ENCODE measurements at places on chromosomes 3 and 15. TPM values are rescaled to one million over a fixed set of nuclear protein-coding genes. Genes with fewer than 3 reads are reported as not detected.
A peak's percentile ranks its signal among the peaks of the same experiment; 100 is the strongest.

GOLGA8J gene
- not detected for total RNA-seq

ILDR1 gene
- not detected for total RNA-seq

GRCh38 chr15:90020021-90020735 lies 19.1 kb downstream of the ZNF710 start:
- no peak overlapping the region for H3K4me3 ChIP-seq
- H3K27me3 ChIP-seq = no peaks in the 10 kb centered on the region
- DNase-seq = no peak

GRCh38 chr3:23252122-23252521 lies 49.0 kb downstream of the UBE2E2 start:
- no peak for DNase-seq
- no peak overlapping the region for H3K4me3 ChIP-seq
- H3K4me1 ChIP-seq = peaks cover 61% of the 10 kb centered on the region
- no peaks in the 10 kb centered on the region for H3K27me3 ChIP-seq

- no peak overlapping the region for H3K4me3 ChIP-seq
- H3K27me3 ChIP-seq = peaks cover 3% of the 10 kb centered on the region
- DNase-seq = no peak
Measured at GRCh38 chr3:89173546-89173945, 66.1 kb downstream of the EPHA3 start.

- peaks cover 7% of the 10 kb centered on the region for H3K4me1 ChIP-seq
- H3K4me3 ChIP-seq = no peak overlapping the region
- no peaks in the 10 kb centered on the region for H3K36me3 ChIP-seq
- no peak for DNase-seq
- H3K27me3 ChIP-seq = no peaks in the 10 kb centered on the region
- H3K27ac ChIP-seq = no peak overlapping the region
Measured at GRCh38 chr3:140316868-140317400, 360.9 kb upstream of the TRIM42 start.

DNA sequence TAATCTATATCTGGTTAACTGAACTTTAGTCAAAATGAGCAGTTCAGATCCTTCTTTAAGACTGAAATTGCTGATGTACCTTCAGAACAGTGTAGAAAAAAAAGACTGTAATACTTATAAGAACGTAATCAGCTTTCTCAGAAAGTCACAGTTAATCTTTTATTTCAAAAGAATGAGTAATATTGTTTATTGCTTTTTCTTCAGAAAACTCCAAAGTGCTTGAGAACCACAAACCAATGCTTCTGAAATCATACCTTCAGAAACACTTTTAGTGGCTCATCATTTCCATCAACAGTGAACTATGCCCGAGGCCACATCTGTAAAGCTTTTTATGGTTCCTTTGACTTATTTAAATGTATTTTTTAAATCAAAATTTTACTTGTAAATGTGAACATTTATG lies 33.3 kb upstream of the CLASP2 start:
- peaks cover 9% of the 10 kb centered on the region for H3K4me1 ChIP-seq
- H3K36me3 ChIP-seq = peaks cover 4% of the 10 kb centered on the region
- H3K27ac ChIP-seq = no peak overlapping the region
- H3K4me3 ChIP-seq = no peak overlapping the region

TNFAIP8L3 gene
- total RNA-seq = 6.1 TPM

- no peak overlapping the region for H3K4me3 ChIP-seq
- H3K27ac ChIP-seq = no peak overlapping the region
- H3K4me1 ChIP-seq = peaks cover 32% of the 10 kb centered on the region
Measured at GRCh38 chr3:14471690-14472089, 68.5 kb downstream of the GRIP2 start.

DNA sequence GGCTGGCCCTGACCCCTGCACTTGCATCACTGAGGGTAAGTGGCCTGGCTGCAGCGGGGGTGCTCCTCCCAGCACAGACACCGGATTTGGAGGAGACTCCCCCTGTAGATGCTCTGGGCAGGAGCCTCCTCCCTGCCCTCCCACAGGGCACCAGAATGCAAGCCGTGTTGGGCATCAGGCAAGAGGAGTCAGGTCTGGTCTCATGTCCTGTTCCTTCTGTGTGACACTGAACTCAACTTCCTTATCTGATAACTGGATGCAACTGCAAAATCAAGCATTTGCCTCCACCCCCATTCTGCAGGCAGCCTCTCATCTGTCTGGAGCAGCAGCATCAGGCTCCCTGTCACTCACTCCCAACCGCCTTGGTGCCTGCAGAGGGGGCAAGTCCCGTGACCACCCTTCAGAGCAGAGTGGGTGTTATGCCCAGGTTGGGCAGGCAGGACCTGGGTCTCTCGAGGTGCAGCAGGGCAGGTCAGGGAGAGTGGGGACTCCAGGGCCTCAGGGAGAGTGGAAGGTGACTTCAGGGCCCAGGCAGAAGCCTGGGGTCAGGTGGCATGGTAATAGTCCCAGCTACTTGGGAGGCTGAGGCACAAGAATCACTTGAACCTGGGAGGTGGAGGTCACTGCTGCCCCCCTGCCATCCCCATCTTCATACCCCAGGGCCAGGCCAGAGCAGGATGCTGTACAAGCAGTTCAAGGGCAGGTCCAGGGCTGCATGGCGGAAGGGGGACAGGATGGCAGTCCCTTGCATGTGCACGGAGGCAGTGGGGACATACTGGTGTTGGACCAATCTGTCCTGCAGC lies 10.5 kb upstream of the RPL29 start:
- no peak overlapping the region for H3K4me3 ChIP-seq
- H3K27ac ChIP-seq = no peak overlapping the region
- no peak for DNase-seq
- H3K36me3 ChIP-seq = no peaks in the 10 kb centered on the region
- H3K4me1 ChIP-seq = peaks cover 22% of the 10 kb centered on the region

ULK4 gene
- 9.2 TPM for total RNA-seq

MELTF gene
- total RNA-seq = 5.2 TPM

DNA sequence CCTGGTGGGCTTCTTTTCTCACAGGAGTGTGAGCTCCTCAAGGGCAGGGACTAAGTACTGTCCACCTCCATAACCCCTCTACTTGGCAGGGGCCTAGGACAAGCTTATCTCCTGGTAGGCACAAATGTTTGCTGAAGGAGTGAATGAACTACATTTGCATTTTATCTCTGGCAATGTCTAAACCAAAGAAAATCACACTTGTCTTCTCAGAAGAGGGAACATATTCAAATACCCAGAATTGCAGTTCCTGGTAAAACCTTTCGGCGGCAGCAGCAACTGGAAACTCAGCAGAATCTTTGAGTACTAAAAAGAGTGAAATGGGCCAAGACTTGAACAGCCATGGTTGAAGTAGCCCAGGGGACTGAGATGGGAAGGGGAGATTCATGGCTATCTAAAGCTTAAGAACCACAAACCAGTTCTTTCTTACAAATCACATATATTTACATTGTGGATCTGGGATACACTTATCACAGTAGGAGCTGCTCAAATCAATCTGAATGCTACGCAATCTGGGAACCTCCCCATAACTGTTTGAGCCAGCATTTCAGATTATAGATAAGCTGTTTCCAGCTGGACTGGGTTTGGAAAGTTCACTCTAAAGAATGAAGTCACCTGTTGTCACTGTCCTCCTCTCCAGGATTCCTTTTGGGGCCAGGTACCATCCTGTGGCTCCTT lies 18.7 kb upstream of the PTPN9 start:
- H3K27ac ChIP-seq = no peak overlapping the region
- peaks cover 31% of the 10 kb centered on the region for H3K36me3 ChIP-seq
- no peaks in the 10 kb centered on the region for H3K27me3 ChIP-seq
- H3K4me1 ChIP-seq = peaks cover 17% of the 10 kb centered on the region

DNA sequence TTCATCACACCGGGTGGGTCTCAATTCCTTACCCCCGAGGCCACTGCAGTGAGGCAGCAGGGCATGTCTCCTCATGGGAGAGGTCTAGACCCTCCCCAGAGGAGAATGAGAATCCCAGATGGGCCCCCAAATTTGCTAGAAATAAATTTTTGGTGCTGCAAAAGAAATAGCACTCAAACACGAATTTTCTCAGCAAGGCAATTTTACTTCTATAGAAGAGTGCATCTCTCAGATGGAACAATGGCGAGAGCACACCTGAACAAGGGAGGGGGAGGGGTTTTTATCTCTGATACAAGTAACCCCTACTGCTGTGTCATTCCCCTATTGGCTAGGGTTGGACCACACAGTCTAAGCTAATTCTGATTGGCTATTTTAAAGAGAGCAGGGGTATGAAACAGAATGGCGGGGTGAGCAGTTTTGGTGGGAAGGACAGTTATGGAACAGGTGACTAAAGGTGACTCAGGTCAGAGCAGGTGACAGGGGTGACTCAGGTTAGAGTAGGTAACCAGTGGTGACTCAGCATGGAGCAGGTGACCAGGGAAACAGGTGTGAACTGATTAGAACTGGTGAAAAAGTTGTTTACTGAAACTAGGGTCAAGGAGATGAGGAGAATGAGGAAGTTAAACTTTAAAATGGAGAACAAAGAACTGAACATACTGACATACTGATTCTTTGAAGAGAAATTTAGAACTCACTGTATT lies 93.0 kb upstream of the WNT7A start:
- H3K27ac ChIP-seq = no peak overlapping the region
- H3K4me3 ChIP-seq = no peak overlapping the region
- H3K4me1 ChIP-seq = no peaks in the 10 kb centered on the region
- DNase-seq = no peak

GPR62 gene
- 0.19 TPM for total RNA-seq

SIDT1 gene
- not detected for total RNA-seq

BTLA gene
- 0.42 TPM for total RNA-seq

DNA sequence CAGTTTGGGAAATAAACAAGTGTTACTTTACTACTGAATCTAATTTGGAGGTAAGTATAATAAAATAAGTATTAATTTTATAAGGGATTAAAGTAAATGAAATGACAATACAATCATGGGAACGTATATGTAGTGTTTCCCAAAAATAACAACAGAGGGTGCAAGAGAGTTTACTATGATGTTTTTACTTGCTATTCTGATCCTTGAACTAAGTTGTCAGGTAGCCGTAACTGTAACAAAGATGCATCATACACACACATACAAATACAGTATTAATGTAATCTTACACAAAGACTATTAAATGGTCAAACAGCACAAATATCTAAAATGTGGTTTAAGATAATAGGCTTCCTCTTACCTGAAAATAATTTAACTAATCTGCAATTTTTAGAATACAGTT lies 311.4 kb downstream of the TBC1D5 start:
- peaks cover 7% of the 10 kb centered on the region for H3K4me1 ChIP-seq
- H3K36me3 ChIP-seq = no peaks in the 10 kb centered on the region
- H3K27ac ChIP-seq = no peak overlapping the region
- no peak for DNase-seq
- no peak overlapping the region for H3K4me3 ChIP-seq

GMPPB gene
- total RNA-seq = 27.6 TPM

GRCh38 chr3:57152151-57153143 lies 12.7 kb downstream of the IL17RD start:
- peak overlapping the region; percentile 11 for H3K4me3 ChIP-seq
- no peak for DNase-seq
- H3K36me3 ChIP-seq = no peaks in the 10 kb centered on the region
- no peaks in the 10 kb centered on the region for H3K27me3 ChIP-seq
- peaks cover 36% of the 10 kb centered on the region for H3K4me1 ChIP-seq

GRCh38 chr15:42602501-42602900 lies 27.1 kb downstream of the STARD9 start:
- no peak overlapping the region for H3K4me3 ChIP-seq
- no peak for DNase-seq

GRCh38 chr15:99371180-99372103 lies 120.2 kb downstream of the LRRC28 start:
- peaks cover 19% of the 10 kb centered on the region for H3K4me1 ChIP-seq
- peaks cover 25% of the 10 kb centered on the region for H3K36me3 ChIP-seq
- peak overlapping the region; percentile 91 for H3K27ac ChIP-seq
- H3K27me3 ChIP-seq = no peaks in the 10 kb centered on the region

LDHAL6B gene
- total RNA-seq = not detected

SLC2A2 gene
- total RNA-seq = not detected

SACM1L gene
- total RNA-seq = 44.1 TPM

- H3K27ac ChIP-seq = no peak overlapping the region
- peaks cover 9% of the 10 kb centered on the region for H3K4me1 ChIP-seq
- peaks cover 11% of the 10 kb centered on the region for H3K36me3 ChIP-seq
- no peak for DNase-seq
- no peaks in the 10 kb centered on the region for H3K27me3 ChIP-seq
Measured at GRCh38 chr3:38143511-38143910, 5.0 kb downstream of the MYD88 start.

DNA sequence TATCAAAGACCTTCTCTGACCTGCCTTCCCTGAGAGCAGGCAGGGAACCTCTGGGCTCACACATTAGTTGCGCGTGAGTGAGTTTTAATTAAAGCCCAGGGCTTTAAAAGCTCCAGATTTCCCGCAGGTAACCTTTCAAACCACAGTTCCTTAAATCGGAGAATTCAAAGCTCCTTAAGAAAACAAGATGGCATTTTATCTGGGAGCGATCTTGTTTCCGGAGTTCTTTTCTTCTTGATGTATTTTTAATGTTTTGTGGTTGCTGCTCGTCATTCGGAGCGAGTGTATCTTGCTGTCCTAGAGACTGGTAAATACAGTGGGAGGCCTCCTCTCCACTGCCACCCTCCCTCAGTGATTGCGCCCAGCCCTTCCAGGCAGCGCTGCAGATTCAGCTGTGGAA lies 284.3 kb downstream of the CLSTN2 start:
- H3K4me1 ChIP-seq = peaks cover 16% of the 10 kb centered on the region
- no peaks in the 10 kb centered on the region for H3K36me3 ChIP-seq
- DNase-seq = no peak
- H3K4me3 ChIP-seq = no peak overlapping the region
- no peaks in the 10 kb centered on the region for H3K27me3 ChIP-seq
- no peak overlapping the region for H3K27ac ChIP-seq

GRCh38 chr3:61559136-61559731 lies 2.1 kb upstream of the PTPRG start:
- peak overlapping the region; percentile 91 for H3K27ac ChIP-seq
- no peak for DNase-seq
- H3K27me3 ChIP-seq = peaks cover 2% of the 10 kb centered on the region

SERPINI2 gene
- not detected for total RNA-seq

GRCh38 chr15:80570553-80570952 lies 124.6 kb upstream of the ABHD17C start:
- H3K36me3 ChIP-seq = peaks cover 24% of the 10 kb centered on the region
- no peak overlapping the region for H3K27ac ChIP-seq
- DNase-seq = no peak
- no peaks in the 10 kb centered on the region for H3K27me3 ChIP-seq

- peaks cover 18% of the 10 kb centered on the region for H3K36me3 ChIP-seq
- H3K27me3 ChIP-seq = no peaks in the 10 kb centered on the region
Measured at GRCh38 chr15:63719281-63719680, 114.5 kb downstream of the HERC1 start.

GRCh38 chr3:178353006-178353694 lies 183.1 kb upstream of the KCNMB2 start:
- no peak for DNase-seq
- H3K36me3 ChIP-seq = peaks cover 10% of the 10 kb centered on the region
- H3K27me3 ChIP-seq = no peaks in the 10 kb centered on the region
- H3K4me3 ChIP-seq = no peak overlapping the region
- H3K4me1 ChIP-seq = peaks cover 44% of the 10 kb centered on the region
- H3K27ac ChIP-seq = no peak overlapping the region

CD200R1 gene
- not detected for total RNA-seq

GRCh38 chr15:78840661-78841375 lies 29.6 kb upstream of the ADAMTS7 start:
- DNase-seq = no peak
- H3K36me3 ChIP-seq = peaks cover 2% of the 10 kb centered on the region
- no peak overlapping the region for H3K27ac ChIP-seq
- H3K27me3 ChIP-seq = peaks cover 2% of the 10 kb centered on the region

All from chondrocyte (in vitro differentiated cells).